ENCODE measurements at places on chromosomes 1 and 21.

- no peak for DNase-seq
These were observed 393.8 kb downstream of the HHAT start for GRCh38 chr1:210722410-210723081.

DNA sequence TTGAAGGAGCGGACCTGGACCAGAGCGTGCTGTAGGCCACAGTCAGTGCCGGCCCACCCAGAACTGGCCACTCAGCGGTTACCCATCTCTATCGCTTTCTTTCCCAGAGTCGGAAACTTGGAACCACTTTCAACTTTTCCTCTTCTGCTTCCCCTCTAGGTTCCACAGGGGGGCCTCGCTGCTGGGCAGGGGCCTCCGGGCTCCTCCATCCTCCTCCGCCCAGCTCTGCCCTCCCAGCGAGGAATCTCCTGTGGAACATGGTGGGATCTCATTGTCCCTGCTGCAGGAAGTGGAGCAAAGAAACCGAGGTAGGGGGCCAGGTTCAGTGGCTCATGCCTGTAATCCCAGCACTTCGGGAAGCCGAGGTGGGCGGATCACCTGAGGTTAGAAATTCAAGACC is 139.2 kb downstream of the ETS2 start:
- no peak for DNase-seq

DNA sequence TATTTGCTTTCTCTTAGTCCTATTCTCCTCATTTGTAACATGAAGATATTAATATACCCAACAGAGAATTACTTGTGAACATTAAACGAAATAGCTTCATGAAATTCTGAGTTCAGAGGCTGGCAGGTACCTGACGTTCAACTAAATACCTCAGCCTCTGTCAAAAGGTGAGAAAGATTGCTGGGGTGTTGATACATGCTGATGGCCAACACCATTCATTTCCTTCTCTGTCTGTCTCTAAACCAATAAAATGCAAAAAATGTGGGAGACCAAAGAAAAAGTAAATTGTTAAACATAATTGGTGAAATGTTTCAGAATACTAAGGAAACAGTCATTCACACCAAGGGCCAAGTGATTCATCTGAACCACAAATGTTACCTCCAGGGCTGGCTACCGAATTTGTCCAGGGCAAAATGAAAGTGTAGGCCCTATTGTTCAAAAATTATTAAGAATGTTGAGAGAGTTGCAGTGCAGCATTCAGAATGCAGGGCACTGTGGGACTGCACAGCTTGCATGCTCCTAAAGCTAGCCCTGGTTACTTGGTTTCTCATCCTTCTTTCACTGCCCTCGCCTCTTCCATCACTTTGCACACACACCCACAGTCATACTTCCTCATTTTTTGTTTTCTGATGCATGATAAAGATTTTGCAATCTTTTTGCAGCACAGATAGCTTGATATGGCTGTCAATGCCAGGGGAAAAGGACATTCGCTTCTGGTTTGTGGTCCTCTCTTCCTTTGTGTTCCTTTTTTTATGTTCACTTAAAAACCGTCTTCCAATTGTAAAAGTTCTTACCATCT is 414.3 kb upstream of the NR5A2 start:
- no peak for DNase-seq

- DNase-seq: no peak
These were observed 4.1 kb downstream of the KRTAP13-4 start for GRCh38 chr21:30434033-30434631.

DNA sequence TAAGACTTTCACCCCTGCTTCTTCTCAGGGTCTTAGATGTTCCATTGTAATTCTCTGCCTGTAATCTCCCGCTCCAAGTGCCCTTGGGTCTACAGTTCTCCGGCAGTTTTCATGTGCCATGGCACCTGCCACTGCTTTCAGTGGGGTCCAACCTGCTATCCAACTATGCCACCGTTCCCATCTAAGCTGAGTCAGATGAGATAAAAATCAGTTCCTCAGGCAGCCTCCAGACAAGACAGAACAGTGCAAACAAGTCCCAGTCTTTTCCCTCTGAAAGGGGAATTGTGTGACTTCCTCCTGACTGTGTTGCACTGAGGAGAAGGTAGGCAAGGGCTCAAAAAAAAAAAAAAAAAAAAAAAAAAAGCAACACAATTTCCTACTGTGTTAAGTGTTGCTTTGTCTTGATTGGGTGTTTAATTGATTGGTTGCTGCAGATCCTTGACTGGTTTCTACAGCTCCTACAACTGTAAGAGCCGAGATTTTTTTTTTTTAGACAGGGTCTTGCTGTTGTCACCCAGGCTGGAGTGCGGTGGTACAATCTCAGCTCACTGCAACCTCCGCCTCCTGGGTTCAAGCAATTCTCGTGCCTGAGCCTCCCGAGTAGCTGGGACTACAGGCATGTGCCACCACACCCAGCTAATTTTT is 50.7 kb downstream of the EBNA1BP2 start:
- no peak for DNase-seq

- DNase-seq: no peak
These were observed 28.4 kb upstream of the CASQ2 start for GRCh38 chr1:115796897-115797296.

DNA sequence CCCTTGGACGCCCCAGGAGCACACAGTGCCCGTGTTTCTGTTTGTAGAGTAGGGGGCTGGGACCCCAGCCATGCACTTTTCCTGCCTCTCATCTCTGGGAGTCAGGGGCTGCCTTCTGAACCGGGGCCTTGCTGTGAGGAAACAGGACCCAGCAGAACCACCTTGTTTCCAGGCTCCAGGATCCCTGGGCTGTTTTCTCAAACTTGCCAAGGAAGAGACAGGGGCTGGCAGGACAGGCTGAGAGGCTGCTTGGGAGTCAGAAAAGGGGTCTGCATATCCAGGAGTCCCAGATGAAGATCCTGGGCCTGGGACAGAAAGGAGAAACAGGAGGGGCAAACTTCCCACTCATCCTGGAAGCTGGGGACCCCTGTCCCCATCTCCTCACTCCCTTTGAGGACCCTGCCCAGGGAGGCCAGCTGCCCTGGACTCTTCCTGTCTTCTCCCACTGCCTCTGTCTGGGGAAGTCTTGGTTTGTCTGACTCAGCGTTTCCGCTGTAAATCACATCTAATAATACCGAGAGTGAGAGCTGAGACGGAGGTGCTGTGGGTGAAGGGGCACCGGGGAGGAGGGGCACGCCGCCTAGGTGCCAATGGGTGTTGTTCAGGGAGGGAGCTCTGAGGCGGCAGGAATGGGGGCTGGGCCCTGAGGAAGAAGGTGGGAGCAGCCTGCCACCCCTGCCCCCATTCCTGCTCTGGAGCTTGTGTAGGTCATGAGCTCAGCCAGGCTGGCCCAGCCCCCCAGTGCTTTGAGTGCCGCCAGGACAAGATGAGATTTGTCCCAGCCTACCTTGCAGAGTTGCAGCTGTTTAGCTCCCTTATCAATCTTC is 16.7 kb downstream of the POU3F1 start:
- no peak for DNase-seq

Data from stimulated activated CD8-positive, alpha-beta memory T cell treated with anti-CD3 and anti-CD28 coated beads, Interleukin-15, amount 100 ng/mL, for 24 hours (primary cell).